A549 treated with RU486 at 1 μM for 4 hours (cell line): ENCODE measurements at places on chromosomes 7 and 10. TPM values are rescaled to one million over a fixed set of nuclear protein-coding genes. Genes with fewer than 3 reads are reported as not detected.

Gene DLX5
- total RNA-seq = not detected in 5 replicates

Gene NFE2L3
- 7.9 to 12.2 TPM (median 10.1 TPM) in 5 replicates for total RNA-seq

Gene FIS1
- 120 to 145 TPM (median 139 TPM) in 5 replicates for total RNA-seq

Gene CC2D2B
- 0.14 TPM in 2 of 5 replicates, not detected in the others for total RNA-seq

Gene PIP
- total RNA-seq = 0.28 TPM in 1 of 5 replicates, not detected in the others

Gene ICA1
- total RNA-seq = 0.85 to 1.7 TPM (median 1.2 TPM) in 5 replicates

Gene CAV1
- total RNA-seq = 437 to 497 TPM (median 472 TPM) in 5 replicates

Gene CALML3
- total RNA-seq = not detected in 5 replicates

Gene LOXL4
- total RNA-seq = 1.1 to 1.6 TPM (median 1.3 TPM) in 5 replicates

Gene TNKS2
- total RNA-seq = 9.8 to 21.4 TPM (median 20.8 TPM) in 5 replicates

Gene NPFFR1
- total RNA-seq = 0.01 TPM in 1 of 5 replicates, not detected in the others

Gene NDUFB8
- 273 to 294 TPM (median 277 TPM) in 5 replicates for total RNA-seq

Gene ZCCHC24
- total RNA-seq = 2.6 to 5.0 TPM (median 4.7 TPM) in 5 replicates

Gene FGFBP3
- total RNA-seq = 1.8 to 3.1 TPM (median 2.7 TPM) in 5 replicates

Gene RADIL
- total RNA-seq = 0.98 to 2.7 TPM (median 1.9 TPM) in 5 replicates

Gene BTBD16
- 0.32 to 0.80 TPM (median 0.49 TPM) in 5 replicates for total RNA-seq

Gene UCMA
- total RNA-seq = not detected in 5 replicates

Gene HYAL4
- total RNA-seq = not detected in 5 replicates

Gene GPNMB
- 1.7 to 3.3 TPM (median 2.6 TPM) in 5 replicates for total RNA-seq

Gene AOC1
- not detected in 5 replicates for total RNA-seq

Gene WNT16
- 0.02 TPM in 1 of 5 replicates, not detected in the others for total RNA-seq

Gene LRRC18
- not detected in 5 replicates for total RNA-seq

Gene ZNF746
- total RNA-seq = 13.8 to 20.1 TPM (median 17.5 TPM) in 5 replicates

Gene LIPN
- not detected in 5 replicates for total RNA-seq
